ENCODE measurements at places on chromosomes 16 and 17.
A peak's percentile ranks its signal among the peaks of the same experiment; 100 is the strongest.

DNA sequence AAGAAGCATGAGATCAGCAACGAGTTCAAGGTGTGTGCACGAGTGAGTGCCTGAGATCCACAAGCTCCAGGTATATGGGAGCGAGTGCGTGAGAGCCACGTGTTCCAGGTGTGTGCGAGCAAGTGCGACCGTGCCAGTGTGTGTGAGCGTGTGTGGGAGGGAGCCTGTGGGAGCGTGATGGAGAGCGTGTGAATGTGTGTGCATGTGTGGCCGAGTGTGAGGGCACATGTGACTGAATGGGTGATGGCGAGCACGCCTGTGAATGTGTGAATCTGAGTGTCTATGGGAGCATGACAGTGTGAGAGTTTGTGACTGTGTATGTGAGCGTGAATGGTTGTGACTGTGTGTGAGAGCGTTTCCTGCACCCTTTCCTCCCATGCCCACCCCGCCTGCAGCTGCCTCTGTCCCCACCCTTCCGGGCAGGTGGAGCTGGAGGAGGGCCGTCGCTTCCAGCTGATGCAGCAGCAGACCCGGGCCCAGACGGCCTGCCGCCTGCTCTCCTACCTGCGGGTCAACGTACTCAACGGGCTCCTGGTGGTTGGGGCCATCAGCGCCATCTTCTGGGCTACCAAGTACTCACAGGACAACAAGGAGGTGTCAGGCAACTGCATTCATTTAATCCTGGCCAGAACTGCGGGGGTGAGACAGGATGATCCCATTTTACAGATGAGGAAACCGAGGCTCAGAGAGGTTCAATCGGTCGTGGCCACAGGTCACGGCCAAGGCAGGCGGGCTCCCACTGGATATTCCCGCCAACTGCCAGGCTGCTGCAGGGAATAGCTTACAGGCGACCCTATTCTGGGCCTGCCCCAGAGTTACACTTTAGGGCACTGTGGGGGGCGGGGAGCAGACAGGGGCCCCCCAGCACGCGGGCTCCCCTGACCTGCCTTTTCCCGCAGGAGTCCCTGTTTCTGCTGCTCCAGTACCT, 3.7 kb downstream of the TMC8 start:
- no peak for DNase-seq

GRCh38 chr17:49117587-49118230, 14.9 kb upstream of the B4GALNT2 start:
- no peak for DNase-seq

GRCh38 chr16:85309656-85310587, 197.7 kb upstream of the CIBAR2 start:
- peak; percentile 57 for DNase-seq

DNA sequence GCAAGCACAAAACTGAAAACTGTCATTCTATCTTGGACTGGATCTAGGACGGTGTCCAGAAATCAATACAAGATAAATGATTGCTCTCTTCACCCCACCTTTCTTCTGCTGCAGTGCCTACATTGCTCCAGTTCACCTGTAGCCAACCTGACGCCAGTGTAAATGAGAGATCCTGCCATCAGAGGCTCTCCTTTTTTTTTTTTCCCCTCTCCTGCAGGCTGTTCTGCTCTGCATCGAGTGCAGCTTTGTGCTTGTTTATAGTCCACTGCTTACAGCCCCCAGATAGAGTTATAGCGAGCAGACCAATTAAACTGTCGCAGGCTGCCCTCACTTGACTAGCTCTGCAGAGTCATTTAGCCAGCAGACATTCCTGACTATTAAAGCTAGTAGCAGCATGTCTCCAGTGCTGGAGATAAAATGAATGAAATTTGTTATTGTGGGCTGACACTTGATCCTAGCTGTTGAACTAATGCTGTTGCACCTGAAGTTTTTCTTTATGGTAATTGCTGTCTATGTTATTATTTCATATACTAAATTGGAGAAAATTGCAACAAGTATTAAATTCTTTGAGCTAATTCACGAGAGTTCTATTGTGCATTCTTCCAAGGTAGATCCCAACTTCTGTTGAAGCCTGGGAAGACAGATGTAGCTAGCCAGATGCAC, 257.1 kb downstream of the FTO start:
- DNase-seq, result peak; percentile 22

DNA sequence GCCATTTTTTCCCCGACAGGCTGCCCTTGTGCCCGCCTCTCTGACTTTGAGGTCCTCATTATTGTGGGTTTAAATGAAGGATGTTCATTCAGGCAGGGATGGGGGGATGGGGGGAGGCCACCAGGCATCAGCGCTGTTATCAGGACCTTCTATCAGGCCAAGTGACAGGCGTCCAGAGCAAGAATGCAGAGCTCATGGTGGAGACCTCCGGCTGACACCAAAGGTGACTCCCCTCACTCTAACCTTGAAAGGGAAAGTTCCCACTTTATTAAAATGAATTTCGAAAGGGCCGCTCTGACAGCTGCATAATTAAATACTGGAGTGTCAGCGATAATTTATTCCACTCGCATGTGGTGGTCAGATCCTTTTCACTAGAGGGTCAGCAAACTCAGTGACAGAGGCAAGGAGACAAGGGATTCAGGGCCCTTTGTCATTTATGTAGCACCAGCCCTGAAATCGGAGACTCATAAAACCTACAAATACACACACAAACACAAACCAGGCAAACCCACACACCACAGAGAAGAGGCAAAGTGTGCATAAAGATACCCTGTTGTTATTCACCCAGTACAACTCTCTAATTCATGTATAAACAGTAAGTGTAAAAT, 436.0 kb downstream of the MAF start:
- peak; percentile 39 for DNase-seq

- DNase-seq, result no peak
Measured at GRCh38 chr16:2299915-2300192, 31.9 kb upstream of the RNPS1 start.

DNA sequence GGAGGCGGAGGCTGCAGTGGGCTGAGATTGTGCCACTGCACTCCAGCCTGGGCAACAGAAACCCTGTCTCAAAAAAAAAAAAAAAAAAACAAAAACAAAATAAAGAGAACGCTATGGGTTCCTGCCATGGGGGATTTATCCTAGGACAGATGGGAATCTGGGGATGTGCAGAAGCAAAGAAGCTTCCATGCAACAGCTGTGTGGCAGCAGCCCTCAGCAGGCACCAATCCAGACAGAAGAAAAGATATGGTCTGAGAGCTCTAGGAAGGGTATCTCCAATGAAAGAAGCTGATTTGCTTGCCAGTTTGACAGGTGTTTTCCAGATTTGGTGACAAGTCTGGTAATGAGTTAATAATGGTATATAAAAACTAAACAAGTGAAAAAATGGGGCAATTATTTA, 11.6 kb downstream of the MYO19 start:
- DNase-seq, result no peak

DNA sequence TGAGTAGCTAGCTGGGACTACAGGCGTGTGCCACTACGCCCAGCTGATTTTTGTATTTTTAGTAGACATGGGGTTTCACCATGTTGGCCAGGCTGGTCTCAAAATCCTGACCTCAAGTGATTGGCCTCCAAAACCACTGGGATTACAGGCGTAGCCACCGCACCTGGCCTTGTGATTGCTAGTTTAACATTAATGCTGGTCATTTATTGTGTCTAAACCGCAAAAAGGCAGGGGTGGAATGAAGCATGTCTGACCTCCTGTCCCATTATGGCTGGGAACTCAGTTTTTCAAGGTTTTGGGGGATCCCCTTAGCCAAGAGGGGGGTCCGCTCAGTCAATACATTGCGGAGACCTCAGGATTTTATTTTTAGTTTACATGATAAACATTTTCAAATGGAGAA, 10.7 kb upstream of the CNGB1 start:
- no peak for DNase-seq

Measured in right kidney (tissue), 9 donors.